Stimulated activated CD8-positive, alpha-beta memory T cell treated with anti-CD3 and anti-CD28 coated beads, Interleukin-7, amount 100 ng/mL, for 1 hour (primary cell): ENCODE measurements at places on chromosomes 13 and 19.

DNA sequence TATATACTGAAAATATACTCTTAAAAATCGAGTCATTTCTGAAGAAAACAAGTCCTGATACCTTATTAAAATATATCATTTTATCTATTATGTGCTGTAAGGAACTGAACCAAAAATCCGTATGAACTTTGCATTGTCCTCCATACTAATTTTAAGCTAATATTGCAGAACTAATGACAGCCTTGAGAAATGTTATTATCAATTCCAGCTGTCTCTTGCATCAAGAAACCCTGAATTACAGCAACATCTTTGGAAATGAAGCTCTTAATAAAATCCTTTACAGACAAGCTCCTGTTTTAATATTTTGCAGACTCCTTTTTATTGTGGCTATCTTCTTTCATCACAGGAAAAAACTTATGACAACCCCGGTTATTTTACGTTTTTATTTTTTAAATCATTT lies 1335.3 kb downstream of the EFNB2 start:
- no peak for DNase-seq

GRCh38 chr13:36680913-36681312 lies 7.1 kb downstream of the SERTM1 start:
- DNase-seq, result no peak

DNA sequence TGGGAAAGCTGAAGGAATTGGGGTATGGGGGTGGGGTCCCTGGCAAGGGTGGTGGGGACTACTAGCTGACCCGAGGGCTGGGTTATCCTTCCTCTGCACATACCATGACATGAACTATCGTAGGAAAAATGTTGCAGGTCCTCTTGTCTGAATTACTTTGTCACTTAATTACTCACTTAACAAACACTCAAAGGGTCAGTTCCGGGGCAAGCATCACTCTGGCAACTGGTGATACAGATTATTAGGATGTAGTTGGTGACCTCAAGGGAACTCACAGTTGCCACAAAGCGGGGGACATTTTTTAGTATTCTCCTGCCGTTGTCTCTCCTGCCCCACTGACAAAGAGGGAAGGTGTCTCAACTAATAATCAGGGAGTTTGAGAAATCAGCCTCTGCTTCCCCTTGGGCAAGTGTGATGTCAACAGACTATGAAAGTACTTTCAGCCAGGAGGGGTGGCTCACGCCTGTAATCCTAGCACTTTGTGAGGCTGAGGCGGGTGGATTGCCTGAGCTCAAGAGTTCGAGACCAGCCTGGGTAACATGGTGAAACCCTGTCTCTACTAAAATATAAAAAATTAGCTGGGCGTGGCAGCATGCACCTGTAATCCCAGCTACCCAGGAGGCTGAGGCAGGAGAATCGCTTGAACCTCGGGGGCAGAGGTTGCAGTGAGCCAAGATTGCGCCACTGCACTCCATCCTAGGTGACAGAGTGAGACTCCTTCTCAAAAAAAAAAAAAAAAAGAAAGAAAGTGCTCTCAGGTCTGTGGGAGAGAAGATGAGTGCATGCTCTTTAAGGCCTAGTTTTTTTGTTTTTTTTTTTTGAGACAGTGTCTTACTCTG lies 10.3 kb downstream of the DNAJB1 start:
- no peak for DNase-seq

- no peak for DNase-seq
These were observed 949.6 kb upstream of the SLC10A2 start for GRCh38 chr13:104015646-104016396.

DNA sequence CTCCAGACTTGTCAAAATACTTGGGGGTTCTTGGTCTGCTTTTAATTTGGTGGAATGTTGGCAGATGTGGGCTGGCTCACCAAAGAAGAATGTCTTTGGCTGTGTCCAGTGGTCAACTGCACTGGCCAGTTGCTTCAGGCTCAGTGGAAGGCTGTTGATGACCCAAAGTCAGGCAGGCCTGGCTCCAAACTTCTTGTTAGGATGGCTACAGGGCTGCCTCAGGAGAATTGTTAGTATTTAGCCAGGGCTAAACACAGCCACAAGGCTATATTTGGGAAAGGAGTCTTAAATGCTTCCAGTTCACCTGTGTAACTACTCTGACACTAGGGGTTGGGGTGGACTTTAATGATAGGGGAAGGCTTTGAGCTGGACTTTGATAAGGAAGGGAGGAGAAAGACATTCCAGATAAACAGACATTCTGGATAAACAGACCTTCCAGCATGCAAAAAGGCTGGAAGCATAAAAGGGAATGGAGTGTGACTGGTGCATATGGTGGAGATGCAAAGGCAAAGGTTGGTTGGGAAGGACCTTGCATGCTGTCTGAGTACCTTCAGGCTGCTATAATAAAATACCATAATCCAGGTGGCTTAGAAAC lies 116.8 kb downstream of the FOXO1 start:
- DNase-seq, result no peak
